ENCODE measurements at places on chromosomes 7 and 10. TPM values are rescaled to one million over a fixed set of nuclear protein-coding genes. Genes with fewer than 3 reads are reported as not detected.

AZGP1 gene
- total RNA-seq: 0.66 TPM

NEBL gene
- total RNA-seq: 2.1 TPM

CALN1 gene
- not detected for total RNA-seq

TAF6 gene
- 87.8 TPM for total RNA-seq

SORBS1 gene
- total RNA-seq: 1,038 TPM

PDZD7 gene
- total RNA-seq: 2.4 TPM

ZNF239 gene
- total RNA-seq: 5.5 TPM

IFIT1B gene
- total RNA-seq: not detected

OR6B1 gene
- not detected for total RNA-seq

NPY gene
- total RNA-seq: 6.5 TPM

MYH16 gene
- not detected for total RNA-seq

POLR2J2 gene
- total RNA-seq: 6.2 TPM

ZKSCAN1 gene
- 32.7 TPM for total RNA-seq

H2BK1 gene
- not detected for total RNA-seq

DNA sequence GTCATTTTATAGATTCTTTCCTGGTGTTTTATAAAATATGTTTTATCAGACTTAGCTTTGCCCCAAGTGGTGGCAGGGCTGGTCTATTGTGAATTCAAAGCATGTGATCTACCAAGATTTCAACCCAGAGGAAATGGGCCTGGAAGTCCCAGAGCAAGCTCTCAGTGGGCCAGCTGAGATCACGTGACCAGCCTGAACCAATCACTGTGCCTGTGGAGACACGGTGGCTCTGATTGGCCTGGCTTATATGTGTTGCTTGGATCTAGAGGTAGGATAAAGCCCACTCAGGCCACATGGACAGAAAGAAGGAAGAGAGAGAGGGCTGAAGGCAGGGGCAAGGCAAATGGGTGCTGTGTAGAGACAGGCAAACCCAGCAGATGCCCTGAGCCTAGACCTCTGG lies 65.5 kb upstream of the GATA3 start:
- no peak for DNase-seq

GRCh38 chr10:122293961-122294380 lies 22.9 kb downstream of the BTBD16 start:
- no peak for DNase-seq

DNA sequence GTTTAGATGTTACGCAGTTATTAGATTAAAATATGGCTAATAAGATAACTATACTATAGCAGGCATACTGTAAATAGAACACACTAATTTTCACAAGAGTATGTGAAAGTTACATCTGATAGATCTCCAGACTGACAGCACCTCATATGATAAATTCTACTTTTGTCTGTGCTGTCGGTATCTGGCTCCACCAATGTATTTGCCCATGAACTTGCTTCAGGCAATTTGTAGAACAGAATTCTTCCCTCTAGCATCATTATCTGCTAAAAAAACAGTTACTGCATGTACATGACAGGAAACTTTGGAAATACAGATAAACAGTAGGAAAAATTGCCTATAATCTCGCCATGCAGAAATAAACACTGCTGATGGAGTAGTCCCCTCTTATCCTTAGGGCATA lies 137.7 kb downstream of the WNT2 start:
- DNase-seq: no peak

- DNase-seq: no peak
Measured at GRCh38 chr7:35251606-35252310, 2.1 kb downstream of the TBX20 start.

DNA sequence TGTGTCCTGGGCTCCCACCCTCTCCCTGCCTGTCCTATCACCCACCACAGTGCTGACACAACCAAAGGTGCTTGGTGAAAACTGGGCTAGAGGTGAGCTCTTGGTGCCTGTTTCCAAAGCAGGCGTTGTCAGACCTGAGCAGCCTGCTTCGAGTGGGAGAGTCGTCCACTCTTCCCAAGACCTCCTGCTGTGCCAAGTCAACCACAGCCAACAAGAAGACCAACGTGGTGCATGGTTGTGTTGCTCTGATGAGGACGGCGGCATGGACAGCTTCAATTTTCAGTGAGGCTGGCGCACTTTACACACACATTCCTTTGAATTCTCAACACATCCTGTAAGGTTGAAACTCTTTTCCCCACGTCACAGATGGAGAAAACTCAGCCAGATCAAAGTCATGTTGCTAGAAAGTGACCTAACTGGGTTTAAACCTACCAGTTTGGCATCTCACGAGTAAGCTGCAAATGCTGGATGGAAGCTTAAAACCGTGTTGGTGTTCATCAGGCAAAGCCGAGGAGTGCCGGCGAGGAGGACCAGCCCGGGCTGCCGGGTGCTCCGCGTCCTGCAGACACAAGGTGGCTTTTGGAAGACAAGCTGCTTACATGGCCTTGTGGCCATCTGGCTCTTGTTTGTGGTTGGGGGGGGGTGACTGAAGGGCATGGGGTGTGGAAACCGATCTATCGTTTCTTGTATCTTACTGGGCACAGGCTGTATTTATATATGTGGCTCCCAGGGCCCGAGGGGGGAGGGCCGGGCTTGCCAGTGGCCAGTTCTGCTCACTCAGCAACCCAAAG lies 39.3 kb downstream of the INSIG1 start:
- DNase-seq: no peak

DNA sequence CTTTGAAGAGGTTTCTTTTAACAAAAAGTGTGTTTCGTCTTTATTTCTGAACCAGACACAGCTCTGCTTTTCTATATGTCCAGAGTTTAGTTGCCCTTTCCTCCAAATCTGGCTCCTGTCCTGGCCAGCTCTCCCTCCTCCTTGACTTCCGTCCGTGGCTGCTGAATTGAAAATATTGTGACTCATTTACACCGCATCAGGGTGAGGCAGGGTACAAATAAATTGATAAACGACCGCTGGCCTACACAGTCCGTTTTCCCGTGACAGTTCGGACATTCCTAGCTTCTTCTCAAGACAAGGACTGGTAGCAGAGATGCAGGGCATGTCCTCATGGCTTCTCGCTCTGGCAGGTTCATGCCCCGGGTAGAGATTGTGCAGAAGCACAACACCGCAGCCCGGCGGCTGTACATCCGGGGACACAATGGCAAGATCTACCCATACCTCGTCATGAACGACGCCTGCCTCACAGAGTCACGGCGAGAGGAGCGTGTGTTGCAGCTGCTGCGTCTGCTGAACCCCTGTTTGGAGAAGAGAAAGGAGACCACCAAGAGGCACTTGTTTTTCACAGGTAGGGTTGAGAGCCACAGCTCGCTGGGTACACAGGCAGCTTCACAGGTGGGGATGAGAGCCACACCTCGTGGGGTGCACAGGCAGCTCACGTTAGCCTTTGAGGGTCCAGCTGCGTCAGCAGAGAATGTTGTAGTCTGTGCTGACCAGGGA lies 126.6 kb downstream of the TRRAP start:
- no peak for DNase-seq

DNA sequence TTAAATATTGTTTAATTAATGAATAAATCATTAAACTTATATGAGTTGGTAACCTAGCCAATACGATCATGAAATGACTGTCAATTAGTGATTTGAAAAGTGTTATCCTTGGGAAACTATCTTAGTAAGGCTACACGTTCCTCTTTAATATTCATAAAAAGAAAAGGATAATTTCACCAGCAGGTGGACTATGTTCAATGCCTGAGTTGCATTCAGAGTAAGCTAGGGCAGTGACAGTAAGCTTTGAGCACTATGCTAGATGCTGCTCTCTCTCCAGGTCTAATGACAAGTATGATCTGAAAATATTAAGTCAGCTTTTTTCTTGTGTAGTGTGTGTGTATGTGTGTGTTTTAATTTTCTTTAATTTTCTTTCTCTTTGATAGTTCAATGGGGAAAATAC lies 486.3 kb upstream of the PCDH15 start:
- DNase-seq: no peak

DNA sequence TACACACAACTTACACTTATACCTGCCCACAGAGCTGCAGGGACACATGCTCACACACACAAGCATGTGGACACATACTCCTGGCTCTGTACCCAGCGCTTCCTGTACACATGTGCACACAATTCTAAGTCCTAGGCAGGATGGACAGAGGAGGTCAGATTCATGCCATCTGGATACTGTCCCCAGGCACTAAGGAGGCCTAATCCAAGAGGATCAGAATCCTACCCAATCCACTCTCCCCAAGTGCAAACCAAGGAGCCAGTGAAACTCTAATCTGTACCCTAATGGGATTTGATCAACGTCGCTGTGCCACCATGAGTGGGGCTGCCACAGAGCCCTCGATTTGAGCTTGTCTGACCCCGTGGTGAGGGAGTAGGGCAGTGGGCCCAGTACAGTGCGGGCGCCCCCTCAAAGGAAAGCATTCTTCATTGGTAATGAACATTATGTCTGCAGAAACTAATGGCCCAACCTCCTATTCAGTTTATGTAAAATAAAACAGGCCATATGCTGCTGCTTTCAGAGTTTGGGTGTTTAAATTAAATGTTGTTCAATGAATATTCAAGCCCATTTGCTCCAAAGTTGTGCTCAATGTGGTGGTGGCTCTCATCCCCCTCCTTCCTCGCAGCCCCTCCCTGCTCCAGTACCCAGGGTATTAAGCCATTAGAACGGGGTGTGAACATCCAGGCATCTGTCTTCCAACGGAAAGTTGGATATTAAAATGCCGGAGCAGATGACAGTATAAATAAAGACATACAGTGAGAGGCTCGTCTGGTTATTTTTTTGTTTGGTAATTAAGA lies 26.4 kb downstream of the RPS24 start:
- no peak for DNase-seq

- no peak for DNase-seq
Measured at GRCh38 chr10:125264757-125265578, 104.6 kb upstream of the CTBP2 start.

DNA sequence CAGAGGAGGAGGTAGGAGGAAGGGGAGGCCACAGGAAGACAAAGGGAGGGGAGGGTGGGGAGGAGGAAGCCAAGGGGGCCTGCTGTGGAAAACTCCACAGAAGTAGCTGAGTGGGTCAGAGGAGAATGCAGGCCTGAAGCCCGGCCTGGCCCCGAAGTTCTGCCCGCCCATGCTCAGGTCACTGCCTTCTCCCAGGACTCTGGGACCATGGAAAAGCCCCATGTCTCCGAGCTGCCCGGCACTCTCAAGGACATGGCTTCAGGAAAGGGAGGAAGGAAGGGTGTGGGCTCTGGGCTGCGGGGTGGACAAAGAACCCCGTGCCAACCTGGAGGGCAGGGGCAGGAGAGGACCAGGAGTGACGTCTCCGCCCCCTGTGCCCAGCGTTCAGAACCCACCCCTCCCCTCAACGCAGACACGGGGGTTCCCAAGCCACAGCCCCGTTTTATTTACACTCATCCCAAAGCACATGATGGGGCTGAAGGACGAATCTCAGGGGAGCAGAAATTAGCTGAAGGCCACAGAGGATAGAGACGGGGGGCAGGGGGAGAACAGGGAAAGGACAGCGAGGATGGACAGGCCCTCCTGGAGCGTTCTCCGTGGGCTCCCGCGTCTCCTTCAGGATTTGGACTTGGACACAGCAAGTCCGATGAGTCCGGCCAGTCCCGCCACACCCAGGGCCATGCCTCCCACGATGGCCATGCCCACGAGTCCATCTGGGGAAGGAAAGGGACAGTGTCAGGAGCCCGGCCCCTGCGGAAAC lies 1.8 kb upstream of the CLDN15 start:
- no peak for DNase-seq

DNA sequence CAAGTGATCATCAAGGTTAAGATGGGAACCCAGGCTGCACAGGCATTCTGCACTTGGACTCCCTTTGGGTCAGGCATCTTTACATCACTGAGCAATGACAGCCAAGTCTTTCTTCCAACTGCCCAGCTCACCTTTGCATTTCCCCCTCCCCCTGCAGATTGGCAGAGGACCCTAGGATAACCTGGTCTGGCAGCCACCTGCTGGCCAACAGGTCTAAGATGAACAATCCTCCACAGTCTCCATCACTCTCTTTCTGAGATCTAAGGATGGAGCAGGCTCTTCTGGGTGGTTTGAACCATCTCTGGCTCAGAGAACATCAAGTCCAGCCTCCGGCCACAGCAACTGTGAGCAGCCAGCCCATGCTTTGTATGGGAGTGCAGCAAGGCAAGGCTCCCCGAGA lies 75.8 kb downstream of the RAB11FIP2 start:
- no peak for DNase-seq

- no peak for DNase-seq
Measured at GRCh38 chr7:155383756-155384491, 74.0 kb upstream of the EN2 start.

GRCh38 chr7:20249376-20249775 lies 32.2 kb upstream of the MACC1 start:
- DNase-seq: no peak

GRCh38 chr10:29709484-29710002 lies 74.8 kb upstream of the SVIL start:
- no peak for DNase-seq

DNA sequence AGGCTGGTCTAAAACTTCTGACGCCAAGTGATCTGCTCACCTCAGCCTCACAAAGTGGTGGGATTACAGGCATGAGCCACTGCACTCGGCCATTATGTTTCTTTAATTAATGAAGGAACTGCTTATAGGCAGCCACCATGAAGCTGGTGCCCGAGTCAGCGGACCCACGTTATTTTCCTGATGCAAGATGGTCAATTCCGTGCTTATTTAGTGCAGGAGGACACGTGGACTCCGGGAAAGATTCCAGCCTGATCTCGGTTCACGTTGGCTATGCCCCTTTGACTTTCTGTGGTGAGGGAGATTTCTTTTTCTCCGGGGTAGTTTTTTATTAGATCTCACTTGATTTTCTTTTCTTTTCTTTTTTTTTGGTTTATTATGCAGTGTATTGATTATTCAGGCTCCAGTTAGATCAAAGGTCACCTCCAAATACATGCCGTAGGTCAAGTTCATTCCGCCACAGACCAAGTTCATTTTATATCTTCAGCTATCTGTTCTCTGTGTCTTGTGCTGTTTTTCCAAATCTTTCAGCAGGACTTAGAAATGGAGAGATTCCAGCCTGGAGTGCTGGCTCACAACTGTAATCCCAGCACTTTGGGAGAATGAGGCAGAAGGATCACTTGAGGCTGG lies 8.3 kb downstream of the CAMK1D start:
- DNase-seq: no peak

- no peak for DNase-seq
Measured at GRCh38 chr10:86586516-86586915, 64.9 kb upstream of the WAPL start.

DNA sequence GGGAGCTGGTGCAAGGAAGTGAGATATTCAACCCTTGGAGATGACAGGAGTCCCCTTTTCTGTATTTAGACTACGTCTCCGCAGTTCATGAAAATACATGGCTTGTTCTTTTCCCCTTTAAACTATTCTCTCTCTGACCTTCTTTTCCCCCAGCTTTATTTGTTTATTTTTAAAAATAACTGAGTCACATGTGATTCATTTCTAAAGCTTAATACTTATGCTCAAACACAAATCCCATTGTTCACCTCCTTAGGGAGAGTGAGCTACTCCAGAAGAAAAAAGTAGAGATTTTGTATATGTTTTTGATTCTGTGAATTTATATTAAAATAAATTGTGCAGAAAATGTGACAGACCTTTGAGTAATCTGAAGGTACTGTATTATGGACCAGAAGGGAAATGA lies 35.9 kb upstream of the FZD1 start:
- DNase-seq: no peak

GRCh38 chr10:110883924-110884323 lies 12.2 kb downstream of the PDCD4 start:
- no peak for DNase-seq

- no peak for DNase-seq
Measured at GRCh38 chr7:136359333-136359903, 382.3 kb upstream of the MTPN start.
